ENCODE measurements at places on chromosomes 12 and 14.

DNA sequence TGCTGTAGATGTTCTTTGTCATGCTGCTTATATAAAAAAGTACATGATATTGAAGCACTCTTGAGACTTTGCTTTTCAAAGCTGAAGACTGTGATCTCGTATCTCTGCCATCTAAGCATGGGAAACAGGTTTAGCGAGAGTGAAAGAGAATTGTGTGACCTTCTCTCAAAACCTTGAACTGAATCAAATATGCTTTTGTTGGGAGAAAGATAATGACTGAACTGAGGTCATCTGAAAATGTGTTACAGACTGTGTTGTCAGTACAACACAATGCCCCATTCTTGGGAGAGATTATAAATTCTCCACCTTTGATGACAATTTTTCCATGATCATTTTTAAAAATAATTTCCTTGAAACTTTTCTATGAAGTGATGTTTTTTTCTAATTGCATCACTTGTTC is 272.1 kb upstream of the SEL1L start:
- no peak for DNase-seq

GRCh38 chr14:101544550-101544949 is 16.7 kb upstream of the DIO3 start:
- DNase-seq: no peak

GRCh38 chr12:88408823-88409222 is 171.4 kb downstream of the KITLG start:
- DNase-seq: no peak

GRCh38 chr12:25816637-25817036 is 141.8 kb upstream of the RASSF8 start:
- DNase-seq: no peak

DNA sequence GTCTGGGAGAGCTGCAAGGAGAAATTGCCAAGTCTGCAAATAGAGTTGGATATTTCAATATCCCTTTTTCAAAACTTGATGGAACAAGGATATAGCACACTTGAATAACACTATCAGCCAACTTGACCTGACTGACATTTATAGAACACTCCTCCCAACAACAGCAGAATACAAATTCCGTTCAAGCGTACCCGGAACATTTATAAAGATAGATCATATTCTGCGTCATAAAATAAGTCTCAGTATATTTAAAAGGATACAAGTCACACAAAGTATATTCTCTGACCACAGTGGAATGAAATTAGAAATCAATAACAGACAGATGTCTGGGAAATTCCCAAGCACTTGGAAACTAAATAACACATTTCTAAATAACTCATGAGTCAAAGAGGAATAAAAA is 29.0 kb upstream of the MEG3 start:
- DNase-seq: no peak

GRCh38 chr12:104458694-104459367 is 2.1 kb downstream of the CHST11 start:
- DNase-seq: peak; percentile 28

- DNase-seq: no peak
Measured at GRCh38 chr14:63249092-63249491, 44.8 kb downstream of the RHOJ start.

Measured in inflammatory macrophage treated with lipopolysaccharide for 1 hour (primary cell).